ENCODE measurements at places on chromosomes 7 and 10.

DNA sequence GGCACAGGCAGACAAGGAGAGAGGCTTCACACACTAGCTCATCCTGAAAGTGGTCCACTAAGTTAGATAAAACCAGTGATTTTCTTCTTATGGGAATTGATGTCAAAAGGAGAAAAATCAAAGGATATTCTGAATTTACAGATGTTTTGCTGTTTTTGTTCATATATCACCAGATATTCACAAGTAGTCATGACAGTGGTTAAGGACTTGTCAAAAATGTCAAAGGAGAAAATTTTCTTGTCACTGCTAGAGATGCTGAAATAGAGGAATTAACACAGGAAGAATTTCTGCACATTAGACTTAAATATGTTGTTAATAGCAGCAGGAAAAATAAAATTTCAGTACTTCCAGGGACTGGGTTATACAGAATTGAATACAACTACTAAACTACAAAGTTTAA, 78.3 kb downstream of the PRTFDC1 start:
- no peak for ATAC-seq

DNA sequence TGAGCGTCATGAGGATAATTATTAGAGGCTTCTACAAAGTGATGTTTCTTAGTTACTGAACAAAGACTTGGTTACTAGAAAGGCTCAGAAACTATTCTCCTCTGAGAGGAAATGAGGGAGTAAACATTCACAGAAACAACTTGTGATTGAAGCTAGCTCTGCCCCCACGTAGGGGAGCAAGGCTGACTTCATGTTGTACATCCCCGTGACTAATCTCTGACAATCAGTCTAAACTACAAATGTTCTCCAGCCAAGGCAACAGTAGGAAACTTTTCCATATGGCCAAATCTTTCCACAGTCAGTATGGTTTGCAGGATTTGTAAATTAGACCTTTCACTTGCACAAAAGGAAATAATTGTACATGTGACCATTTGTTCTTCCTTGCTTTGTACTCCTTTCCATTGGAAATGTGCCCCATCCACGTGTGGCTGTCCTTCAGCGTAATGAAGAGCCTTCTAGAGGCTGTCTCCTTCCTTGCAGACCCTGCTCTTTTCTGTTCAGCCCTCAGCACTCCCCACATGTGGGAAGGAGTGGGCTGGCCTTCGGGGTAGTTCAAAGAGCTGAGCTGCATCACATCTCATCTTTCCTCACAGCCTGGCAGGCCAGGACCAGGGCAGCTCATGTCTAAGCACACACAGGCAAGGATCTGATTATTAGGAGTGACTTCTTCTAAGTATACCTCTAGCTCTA, 93.5 kb downstream of the PCGF5 start:
- peak; percentile 92 for ATAC-seq

DNA sequence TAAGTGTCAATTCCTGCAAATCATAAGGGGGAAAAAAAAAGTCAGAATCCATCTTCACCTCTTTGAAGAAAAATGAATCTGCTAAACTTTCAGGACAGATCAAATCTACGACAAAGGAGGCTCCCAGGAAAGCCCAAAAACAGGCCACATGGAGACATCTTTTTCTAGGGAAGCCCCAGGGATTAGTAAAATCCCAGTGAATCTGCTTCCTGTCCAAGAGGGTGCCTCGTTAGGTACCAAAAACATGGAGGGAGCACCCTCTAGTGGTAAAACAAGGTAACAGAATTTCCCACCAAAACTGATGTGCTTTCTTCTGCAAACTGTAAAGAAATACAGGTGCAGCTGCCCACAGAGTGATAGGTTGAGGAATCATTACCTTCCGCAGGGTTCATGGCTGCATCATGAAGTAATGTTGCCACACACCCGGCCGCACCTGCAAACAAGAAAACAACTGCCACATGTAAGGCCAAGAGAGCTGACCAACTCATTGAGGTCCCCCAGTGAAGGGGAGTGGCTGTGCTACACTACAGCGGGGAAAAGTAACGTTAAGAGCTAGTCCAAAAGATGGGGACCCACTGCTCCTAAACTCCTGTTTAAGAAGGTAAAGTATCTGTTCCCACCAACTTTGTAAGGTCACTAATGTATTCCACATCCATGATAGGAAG, 7.9 kb downstream of the SLC25A28 start:
- ATAC-seq, result peak; percentile 47

DNA sequence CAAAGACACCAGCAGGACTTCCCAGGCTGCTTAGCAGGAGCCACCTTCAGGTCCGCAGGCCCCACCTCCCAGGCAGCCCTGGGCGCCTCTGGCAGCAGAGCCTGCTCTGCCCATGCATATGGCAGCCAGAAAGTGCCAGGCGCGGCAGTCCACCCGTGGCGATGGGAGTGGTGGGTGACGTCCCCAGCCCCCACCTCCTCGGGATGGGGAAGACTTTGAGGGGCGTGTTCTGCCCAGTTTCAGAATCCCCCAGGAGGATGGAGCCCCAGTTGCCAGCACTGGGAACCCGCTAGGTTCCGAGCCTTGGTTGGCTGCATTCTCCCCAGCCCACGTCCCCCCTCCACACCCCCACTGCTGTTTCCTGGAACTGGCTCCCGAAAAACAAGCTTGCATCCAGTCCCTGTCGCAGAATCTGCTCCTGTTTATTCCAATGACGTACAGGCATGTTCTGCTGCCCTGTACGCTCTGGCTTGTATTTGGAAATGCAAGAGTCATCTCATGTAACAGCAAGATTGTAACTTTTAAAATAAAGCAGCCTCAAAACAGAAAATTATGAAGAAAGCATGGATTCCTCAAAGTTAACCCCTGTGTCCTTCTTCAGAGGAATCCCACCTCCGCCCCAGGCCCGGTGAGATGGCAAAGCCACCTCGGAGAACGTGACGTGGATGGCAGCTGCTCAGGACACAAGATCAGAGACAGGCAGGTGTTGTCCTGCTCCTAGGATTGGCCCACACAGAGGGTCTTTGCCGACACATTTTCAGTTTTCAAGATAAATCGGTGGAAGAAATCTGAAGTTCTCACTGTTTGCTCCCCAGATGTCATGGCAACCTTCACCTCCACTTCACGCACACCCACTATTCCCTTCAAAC, 87.8 kb upstream of the PPP2R2D start:
- no peak for ATAC-seq

- no peak for ATAC-seq
Measured at GRCh38 chr7:2182461-2182860, 50.3 kb downstream of the MAD1L1 start.

- peak; percentile 92 for ATAC-seq
Measured at GRCh38 chr10:103241262-103242011, 4.2 kb upstream of the RPEL1 start.

GRCh38 chr10:56623064-56623463, 262.0 kb upstream of the ZWINT start:
- no peak for ATAC-seq

GRCh38 chr10:95281206-95281605, 9.6 kb downstream of the PDLIM1 start:
- no peak for ATAC-seq

DNA sequence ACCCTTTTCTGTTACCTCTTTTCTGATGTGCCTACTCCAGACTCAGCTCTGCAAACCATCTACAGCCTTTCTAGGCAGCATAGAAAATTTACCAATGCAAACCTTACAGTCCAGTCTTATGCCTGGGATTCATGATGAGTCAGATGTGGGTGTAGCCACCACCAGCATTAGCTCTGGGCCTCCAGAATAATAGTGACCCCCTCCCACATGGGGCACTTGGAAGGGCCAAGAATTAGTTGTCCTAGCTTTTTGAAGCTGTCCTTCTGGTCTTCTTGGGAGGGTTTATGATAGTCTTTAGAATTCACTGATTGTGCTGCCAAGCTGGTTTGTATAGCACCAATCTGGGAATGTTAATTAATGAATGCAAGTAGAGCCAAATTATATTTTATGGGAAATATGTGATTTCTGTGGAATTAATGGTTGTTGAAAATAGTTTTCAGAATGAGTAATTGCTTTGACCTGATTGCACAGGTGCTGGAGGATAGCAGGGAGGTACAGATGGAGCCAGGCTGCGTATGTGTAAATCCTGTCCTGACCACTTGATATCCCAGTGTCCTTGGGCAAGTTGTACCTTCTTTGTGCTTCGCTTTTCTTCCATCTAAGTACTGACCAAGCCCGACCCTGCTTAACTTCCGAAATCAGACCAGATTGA, 94.8 kb downstream of the CPED1 start:
- peak; percentile 88 for ATAC-seq

DNA sequence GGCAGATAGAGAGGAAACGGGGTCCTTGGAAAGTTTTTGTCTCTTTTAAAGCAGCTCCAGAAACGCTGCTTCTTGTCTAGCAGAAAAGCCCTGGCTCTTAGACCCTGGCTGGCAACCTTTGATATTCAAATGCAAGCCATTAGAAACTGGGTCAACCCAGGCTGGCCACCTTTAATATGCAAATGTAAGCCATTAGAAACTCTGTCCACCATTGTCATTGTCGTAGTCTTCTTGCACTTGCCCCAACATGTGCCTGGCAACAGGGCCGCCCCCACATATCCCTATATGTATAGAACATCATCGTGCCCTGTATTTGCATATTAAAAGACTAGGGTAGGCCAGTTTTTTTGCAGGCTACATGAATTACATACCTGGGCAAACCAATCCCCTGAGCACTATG, 621.3 kb upstream of the DPP6 start:
- no peak for ATAC-seq
